H9 (cell line): ENCODE measurements at places on chromosomes 3 and 15. TPM values are rescaled to one million over a fixed set of nuclear protein-coding genes. Genes with fewer than 3 reads are reported as not detected.

GRCh38 chr3:196063456-196063855, 18.4 kb downstream of the TFRC start:
- no peak for DNase-seq

The EBLN2 gene
- 4.4 and 6.1 TPM in 2 replicates for total RNA-seq

DNA sequence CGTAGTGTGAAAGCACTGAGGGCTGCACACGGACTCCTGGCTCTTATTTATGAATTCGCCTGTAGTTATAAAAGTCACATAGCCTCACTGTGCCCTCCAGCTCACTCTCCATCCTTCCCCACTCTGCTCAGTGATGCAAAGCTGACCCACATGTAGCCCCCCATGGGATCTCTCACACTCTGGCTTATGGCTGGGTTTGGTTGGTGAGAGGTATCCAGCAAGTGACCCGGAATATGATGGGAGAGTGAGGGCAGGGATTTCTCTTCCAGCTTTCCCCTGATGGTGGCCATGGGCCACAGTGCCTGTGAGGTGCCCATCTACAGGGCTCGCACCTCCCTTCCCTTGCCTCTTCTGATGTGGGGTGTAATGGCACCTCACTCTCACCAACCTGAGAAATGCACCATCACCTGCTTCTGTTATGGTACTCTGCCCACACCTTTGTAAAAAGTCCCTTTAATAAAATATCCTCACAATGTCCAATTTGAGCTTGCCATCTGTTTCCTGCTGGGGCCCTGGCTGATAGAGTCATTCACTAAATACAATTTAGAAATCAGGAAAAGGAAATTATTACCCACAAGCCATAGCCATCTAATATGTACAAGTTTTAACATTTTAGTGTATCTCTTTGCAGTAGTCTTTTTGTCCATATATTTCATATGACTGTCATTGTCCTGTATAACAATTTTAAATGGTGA, 93.6 kb downstream of the SCN11A start:
- DNase-seq: no peak

GRCh38 chr3:110291886-110292501, 779.6 kb upstream of the NECTIN3 start:
- no peak for DNase-seq

The GOLGA6D gene
- 0.35 and 0.37 TPM in 2 replicates for total RNA-seq

GRCh38 chr3:73419942-73420341, 204.8 kb downstream of the PDZRN3 start:
- DNase-seq: no peak

- DNase-seq: no peak
Observed at GRCh38 chr3:126711121-126711760, 7.2 kb downstream of the CHCHD6 start.

The CCDC54 gene
- total RNA-seq: not detected in 2 replicates

The NR2E3 gene
- 0.31 and 0.35 TPM in 2 replicates for total RNA-seq

GRCh38 chr3:149596134-149596770, 61.6 kb downstream of the WWTR1 start:
- no peak for DNase-seq

- DNase-seq: no peak
Observed at GRCh38 chr3:189094539-189094938, 77.2 kb upstream of the TPRG1 start.

- peak; percentile 55 for DNase-seq
Observed at GRCh38 chr15:96947296-96948229, 617.1 kb downstream of the NR2F2 start.

The ADGRG7 gene
- not detected in 2 replicates for total RNA-seq
